Left renal pelvis (tissue), 4 donors: ENCODE measurements at places on chromosomes 2 and 18.

- no peak for DNase-seq
Measured at GRCh38 chr2:39779341-39779851, 338 bp upstream of the THUMPD2 start.

- DNase-seq, result no peak
Measured at GRCh38 chr2:348361-348916, 60.5 kb upstream of the ALKAL2 start.

- no peak for DNase-seq
Measured at GRCh38 chr2:205731583-205731981, 49.3 kb downstream of the NRP2 start.

DNA sequence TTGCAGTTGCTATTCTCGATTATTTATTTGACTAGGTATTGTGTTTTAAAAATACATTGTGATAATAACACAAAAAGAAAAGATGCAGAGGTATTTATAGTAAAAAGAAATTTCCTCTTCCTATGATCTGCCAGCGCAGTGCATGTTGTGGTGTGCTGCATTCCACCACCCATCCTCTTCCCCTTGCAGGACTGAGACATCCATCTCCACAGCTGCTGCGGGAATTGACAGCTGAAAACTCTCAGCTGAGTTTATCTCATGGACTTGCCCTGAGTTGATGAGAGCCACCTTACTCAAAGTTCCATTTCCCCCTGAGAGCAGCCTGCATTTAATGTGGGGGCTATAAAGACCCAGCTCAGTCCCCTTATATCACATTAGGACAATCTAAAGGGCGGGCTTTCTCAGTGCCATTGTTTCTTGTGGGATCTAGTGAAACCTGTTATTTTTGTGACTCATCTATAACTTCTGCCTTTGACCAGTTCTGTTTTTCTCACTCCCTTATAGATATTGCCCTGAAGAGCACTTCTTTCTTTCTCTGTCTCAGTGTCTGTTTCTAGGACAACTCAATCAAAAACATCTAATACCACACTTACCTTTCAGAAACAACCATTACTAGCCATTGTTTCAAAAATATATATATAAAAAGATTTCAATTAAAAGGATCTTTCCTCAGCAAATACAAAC, 698.5 kb downstream of the NR4A2 start:
- no peak for DNase-seq

- DNase-seq, result no peak
Measured at GRCh38 chr2:37625156-37625555, 46.3 kb downstream of the CDC42EP3 start.
